Neural progenitor cell (in vitro differentiated cells): ENCODE measurements at places on chromosomes 3 and 15.

DNA sequence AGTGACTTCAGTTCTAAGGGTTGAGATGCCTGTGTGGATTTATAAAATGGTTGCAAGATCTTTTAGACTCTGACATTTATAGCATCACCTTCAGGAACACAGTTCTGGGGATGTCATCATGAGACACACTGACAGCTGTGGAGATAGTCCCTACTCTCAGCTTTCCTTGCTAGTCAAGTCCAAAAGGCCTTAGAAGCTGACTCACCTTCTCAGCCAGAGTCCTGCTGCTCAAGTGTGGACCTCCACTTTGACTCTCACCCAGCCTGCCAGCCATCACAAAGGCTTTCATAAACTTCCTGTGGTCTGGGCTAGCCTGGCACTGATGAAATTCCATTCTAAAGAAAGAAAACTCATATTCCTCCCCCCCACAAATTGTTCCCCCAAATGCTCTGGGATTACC lies 44.8 kb downstream of the TMEM39A start:
- no peak for DNase-seq

DNA sequence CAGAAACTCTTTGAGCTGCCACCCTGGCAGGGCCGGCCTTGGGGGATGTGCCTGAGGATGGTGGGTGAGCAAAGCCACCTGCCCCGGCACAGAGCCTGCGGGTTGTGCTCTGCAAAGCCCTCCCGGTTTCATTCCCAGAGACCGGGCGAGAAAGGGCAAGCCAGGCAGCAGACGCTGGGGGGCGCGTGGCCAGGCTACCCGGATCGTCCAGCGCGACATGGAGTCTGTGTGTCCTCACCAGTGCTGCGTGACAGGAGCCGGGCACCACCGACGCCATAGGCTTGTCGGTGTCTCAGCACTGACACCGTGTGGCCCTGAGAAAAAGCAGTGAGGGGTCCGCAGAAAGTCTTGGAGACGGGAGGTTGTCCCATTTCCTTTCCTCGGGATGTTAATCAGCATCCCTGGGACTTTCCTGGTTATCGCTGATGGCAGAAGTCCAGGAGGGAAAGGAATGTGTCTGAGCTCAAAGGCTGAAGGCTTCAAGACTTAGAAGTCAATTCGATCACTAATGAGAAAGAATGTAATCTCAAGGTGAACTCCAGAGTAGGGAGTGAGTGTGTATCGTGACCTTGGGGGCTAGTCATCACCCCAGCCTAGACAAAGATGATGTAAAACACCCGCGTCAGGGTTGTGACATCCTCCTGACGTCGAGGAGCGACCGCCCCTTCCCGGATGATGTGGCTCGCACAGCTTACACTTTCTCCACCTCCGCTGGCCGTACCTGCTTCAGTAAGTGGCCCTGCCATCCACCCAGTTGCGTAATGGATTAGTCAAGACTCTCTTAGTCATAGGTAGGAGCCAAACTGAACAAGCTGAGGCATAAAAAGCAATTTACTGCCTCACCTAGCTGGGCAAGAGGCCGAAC lies 36.3 kb upstream of the PLA2G4E start:
- DNase-seq, result peak; percentile 94

DNA sequence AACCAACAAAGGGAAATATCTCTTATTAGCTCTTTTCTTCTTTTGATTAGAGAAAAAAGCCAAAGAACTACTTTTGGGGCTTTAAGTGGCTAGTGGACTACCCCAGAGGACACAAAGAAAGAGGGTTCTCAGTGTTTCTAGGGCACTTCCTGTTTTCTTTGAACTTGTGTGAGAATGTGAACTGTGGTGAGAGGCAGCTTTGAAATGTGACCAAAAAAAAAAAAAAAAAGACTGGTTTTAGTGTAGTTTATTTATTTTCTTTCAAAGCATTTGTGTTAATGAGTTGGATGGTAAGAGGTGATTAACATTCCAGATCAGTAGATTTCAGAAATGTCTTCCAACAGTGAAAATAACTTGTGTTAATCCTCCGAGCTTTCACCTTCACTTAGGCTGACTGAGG lies 32.4 kb downstream of the SELENOT start:
- DNase-seq, result peak; percentile 13

GRCh38 chr15:51349156-51349844 lies 7.8 kb downstream of the GLDN start:
- no peak for DNase-seq

DNA sequence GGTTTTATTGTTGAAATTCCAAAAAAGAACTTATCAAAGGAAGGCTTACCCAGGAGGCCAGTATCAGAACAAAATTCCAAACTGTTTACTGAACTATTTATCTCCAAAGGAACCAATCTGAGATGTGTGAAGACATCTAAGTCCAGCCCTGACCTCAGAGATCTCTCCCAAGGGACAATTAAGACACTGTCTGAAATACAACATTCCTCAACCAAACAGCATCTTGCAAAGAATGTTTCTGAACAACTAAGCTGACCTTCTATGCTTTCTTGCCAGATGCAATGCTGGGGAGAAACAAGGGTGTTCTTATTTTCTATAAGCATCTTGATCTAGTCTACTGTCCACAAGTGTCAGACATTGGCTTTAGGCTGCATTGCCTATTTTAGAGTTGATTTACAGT lies 13.6 kb downstream of the PDZRN3 start:
- DNase-seq, result no peak

DNA sequence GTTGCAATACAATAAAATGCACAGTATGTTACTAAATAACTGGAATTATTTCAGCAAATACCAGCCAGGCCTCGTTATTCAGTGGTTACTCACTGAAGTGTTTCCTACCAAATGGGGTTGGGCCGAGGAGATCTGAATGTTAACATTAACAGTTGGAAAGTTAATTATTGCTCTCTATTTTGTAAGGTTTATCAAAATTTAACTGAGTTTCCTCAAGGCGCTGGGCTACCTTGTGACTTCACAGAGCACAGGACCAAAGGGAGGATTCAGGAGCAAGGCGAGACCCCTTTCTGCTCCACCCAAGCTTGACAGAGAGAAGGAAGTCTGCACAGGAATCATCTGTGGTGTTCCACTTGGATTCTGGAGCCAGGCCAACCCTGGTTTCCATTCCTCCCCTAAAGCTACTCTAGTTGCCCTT lies 21.6 kb downstream of the ADAMTS9 start:
- DNase-seq, result no peak
